Heart left ventricle (tissue), 16 donors: ENCODE measurements at places on chromosomes 11 and 22.

DNA sequence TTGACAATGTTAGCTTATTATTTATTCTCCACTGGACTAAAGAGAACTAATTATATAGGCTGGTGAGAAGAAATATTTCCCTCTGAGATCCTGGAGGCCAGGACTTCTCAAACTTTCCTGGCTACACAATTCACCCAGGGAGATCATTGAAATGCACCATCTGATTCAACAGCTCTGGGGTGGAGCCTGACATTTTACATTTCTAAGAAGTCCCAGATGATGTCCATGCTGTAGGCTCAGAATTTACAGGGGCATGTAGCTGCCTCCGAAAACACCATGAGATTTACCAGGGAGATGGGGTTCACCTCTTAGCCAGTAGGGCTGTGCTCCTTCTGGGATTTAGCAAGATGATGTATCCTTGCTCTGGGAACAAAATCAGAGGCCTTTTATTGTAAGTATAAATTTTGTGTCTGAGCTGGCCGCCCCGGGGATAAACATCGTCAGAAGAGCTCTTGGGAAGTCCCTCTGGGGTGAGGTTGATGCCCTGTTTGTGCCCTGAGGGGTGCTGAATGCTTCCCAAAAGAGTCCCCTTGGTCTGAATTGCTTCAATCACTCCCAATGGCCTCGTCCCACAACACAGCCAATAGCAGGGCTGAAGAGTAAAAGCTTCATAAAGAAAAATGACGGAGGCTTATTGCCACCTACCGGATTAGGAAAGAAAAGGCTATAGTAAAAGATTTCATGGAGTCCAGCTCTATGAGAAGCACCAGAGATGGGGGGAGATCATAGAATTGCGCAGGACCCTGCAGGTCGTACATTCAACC lies 33.4 kb upstream of the API5 start:
- DNase-seq: no peak

DNA sequence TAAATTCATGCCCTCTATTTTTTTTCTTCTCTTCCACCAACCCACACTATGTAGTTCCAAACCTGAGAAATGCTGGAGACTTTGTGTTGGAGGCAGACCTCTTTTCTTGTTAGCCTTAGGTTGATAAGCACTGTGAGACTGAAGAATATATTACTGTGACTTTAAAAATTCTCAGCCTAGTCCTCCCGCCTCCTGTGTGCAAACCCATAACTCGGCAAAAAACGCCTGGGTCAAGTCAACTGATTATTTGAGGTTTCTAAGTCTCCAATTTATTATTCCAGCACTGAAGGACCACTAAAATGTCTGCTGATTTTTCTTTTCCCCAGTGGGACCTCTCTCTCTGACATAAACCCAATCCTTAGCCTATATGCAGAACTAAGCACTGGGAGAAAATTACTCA lies 1946.0 kb upstream of the RAG2 start:
- DNase-seq: no peak

- DNase-seq: no peak
These were observed 2.2 kb downstream of the TUT1 start for GRCh38 chr11:62588966-62589637.

- DNase-seq: no peak
These were observed 18.1 kb downstream of the CHST1 start for GRCh38 chr11:45647329-45647728.

DNA sequence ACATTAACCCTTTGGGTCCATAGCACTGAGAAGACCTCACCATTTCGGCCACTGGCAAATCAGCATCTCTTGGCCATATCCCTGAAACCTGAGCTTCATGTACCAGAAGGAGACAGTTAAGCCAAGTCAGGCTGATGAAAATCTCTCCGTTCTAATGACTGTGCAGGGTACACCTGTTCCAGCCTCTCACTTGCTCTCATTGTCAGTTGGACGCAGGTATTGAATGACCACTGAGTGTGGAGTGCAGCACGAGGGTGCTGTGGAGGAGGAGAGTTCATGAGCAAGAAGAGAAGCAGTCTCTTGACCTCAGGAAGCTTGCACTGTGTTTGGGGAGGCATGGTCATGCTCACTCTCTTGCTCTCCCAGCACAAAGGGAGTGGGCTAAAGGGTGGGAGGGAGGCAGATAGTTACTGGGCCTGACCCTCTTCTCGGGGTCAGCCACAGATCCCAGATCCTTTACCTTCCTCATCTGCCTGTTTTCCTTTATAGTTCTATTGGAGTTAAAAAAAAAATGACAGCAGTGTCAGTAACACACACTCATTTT lies 65.2 kb downstream of the ZBTB16 start:
- DNase-seq: no peak

- DNase-seq: no peak
These were observed 12.4 kb upstream of the PRRG4 start for GRCh38 chr11:32817181-32817851.

DNA sequence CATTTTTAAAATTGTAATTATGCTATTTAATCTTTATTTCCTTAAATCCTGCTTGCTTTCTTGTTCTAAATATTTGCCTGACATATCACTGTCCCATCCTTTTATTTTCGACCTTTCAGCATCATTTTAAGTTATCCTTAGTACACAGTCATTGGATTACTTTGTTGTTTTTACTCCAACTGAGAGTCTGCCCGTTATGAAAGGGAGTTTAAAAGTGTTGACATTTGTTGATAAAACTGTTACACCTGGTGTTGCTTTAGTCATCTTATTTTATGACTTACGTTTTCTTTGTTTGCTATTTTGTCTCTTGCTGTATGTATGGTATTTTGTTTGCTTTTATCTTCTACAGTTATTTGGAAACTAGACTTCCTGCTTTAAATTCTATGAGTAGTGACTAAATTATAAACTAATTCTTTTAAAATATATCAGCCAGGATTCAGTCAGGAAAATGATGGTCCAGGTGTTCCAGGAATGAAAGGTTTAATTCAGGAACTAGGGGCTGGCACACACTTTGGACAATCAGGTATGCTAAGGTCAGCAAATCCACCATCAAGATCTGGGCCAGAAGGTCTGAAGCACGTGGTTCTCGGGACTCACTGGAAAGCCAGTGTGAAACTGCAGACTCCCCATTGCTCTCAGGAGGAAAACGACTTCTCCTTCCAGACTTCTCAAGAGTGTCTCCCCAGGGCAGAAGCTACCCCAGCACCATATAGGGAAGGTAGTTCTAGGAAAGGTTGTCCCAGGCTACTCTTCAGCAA lies 86.0 kb downstream of the RASSF10 start:
- no peak for DNase-seq
